ENCODE measurements at places on chromosomes 13 and 19.

DNA sequence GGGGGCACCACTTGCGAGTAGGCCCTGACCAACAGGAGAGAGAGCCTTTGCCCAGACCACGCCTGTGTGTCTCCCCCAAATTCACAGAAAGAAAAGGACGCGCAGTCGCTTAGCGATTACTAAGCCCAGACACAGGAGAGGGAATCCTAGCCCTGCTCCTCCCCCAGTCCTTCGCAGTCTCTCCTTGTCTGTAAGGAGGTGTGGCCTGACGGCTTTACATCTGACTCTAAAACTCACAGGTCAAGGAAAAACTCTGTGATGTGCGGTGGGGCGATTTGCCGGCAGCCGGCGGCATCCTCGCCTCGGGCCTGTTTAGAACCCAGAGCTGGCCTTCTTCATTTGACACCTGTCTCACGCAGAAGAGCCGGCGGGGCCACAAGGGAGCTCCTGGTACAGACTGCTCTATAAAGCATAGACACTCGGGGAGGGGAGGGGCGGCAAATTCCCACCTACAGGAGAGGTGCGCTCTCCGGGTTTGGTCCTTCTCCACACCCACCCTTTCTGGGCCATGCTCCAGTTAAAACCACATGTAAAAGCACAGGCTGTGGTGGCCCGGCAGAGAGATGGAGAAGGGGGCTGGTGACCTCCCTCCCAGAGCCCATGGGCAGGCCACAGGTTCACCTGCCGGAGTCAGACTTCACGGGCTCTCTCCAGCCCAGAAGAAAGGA is 17.8 kb downstream of the GPR12 start:
- no peak overlapping the region for H3K27ac ChIP-seq
- H3K36me3 ChIP-seq: peaks cover 1% of the 10 kb centered on the region
- no peaks in the 10 kb centered on the region for H3K4me1 ChIP-seq
- no peak for DNase-seq
- H3K27me3 ChIP-seq: peaks cover 54% of the 10 kb centered on the region

- H3K4me3 ChIP-seq: no peak overlapping the region
- no peaks in the 10 kb centered on the region for H3K36me3 ChIP-seq
- DNase-seq: no peak
- H3K4me1 ChIP-seq: no peaks in the 10 kb centered on the region
- no peak overlapping the region for H3K27ac ChIP-seq
Measured at GRCh38 chr13:25379011-25379410, 7.2 kb downstream of the ATP8A2 start.

GRCh38 chr13:36787181-36787580 is 31.8 kb upstream of the RFXAP start:
- H3K27me3 ChIP-seq: peaks cover 5% of the 10 kb centered on the region
- H3K4me1 ChIP-seq: no peaks in the 10 kb centered on the region
- no peak overlapping the region for H3K27ac ChIP-seq
- H3K4me3 ChIP-seq: no peak overlapping the region
- H3K36me3 ChIP-seq: no peaks in the 10 kb centered on the region
- DNase-seq: no peak

DNA sequence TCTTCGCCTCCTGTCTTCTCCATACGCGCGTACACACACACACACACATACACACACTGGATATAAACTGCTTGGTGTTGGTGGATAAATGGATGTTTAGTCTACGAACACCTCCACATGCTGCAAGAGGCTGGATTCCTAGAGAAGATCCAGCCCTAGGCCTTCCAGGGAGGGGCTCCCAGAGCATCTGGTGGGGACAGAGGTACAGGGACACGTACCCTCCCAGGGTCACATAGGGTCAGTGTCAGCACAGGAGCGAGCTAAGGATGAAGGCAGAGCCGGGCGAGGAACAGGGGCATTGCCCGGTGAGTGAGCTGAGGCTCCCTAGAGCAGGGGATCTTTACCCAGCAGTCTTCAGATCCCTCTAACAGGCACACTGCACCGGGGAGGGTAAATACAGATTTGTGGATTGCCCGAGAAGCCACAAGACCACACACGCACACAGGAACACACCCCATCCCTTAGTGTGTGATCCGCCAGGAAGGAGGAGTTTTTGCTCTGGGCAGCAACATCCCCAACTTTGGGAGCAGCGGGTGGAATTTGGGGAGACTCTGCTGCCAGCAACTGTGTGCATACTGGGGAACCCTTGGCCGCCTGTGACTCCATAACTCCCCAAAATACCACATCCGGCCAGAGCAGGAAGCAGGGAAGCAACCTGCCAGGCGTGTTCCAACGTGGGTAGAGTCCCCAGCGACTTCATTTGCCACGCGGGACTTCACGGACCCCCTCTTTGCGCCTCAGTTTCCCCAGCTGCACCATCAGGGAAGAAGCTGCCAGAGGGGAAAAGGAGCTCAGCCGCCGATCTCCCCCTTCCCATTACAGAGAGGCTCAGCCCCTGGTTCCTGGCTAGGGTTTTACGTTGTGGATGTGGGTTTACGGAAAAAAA is 5.8 kb upstream of the TLE2 start:
- peaks cover 20% of the 10 kb centered on the region for H3K4me1 ChIP-seq
- peak overlapping the region; percentile 83 for H3K4me3 ChIP-seq
- peak overlapping the region; percentile 93 for H3K27ac ChIP-seq
- H3K36me3 ChIP-seq: peaks cover 2% of the 10 kb centered on the region
- no peak for DNase-seq

DNA sequence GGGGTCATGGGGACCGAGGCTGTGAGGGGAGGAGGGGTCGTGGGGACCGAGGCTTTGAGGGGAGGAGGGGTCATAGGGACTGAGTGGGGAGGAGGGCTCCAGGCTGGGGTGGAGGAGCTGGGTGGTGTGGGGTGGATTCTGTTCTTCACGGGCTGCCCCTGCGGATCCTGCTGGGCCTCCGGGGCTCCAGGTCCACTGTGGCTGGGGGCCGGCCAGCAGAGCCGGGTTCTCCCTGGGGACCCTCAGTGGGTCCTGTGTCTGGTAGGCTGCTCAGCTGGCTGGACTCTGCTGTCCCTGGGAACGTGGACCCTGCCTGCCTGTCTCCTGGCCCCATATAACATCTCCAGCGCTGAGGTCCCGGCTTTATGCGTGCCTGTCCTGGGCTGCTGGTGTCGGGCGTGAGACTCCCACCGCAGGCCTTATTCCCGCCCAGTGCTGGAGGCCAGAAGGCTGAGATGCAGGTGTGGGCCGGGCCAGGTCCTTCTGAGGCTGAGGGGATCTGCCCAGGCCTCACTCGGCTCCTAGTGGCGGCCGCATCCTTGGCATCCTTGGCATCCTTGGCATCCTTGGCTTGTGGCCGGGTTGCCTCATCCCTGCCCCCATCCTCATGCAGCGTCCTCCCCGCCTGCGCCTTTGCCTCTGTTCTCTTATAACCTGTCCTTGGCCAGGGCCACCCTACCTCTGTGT is 19.8 kb upstream of the GNA15 start:
- H3K27ac ChIP-seq: peak overlapping the region; percentile 75
- H3K4me1 ChIP-seq: peaks cover 13% of the 10 kb centered on the region
- peak; percentile 84 for DNase-seq
- no peak overlapping the region for H3K4me3 ChIP-seq

DNA sequence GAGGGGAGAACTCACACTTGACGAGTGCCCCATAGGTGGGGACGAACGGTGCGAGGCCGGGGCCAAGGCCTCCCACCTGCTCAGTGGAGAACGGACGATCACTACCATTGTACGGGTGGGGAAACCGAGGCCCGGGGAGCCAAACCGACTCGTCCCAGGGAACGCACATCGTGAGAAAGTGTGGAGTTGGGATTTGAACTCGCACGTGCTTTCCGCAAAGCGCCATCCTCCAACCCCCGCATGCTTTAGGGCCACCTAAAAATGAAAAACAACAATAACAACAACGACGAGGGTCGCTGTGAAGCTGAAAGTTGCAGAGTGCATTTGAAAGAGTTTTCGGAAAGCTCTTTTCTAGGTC is 458 bp downstream of the ARHGEF1 start:
- H3K36me3 ChIP-seq: peaks cover 3% of the 10 kb centered on the region
- H3K27me3 ChIP-seq: no peaks in the 10 kb centered on the region
- peak overlapping the region; percentile 94 for H3K27ac ChIP-seq
- H3K4me3 ChIP-seq: peak overlapping the region; percentile 95

GRCh38 chr19:39542206-39542605 is 2.2 kb upstream of the EID2 start:
- H3K27me3 ChIP-seq: peaks cover 17% of the 10 kb centered on the region
- no peak overlapping the region for H3K27ac ChIP-seq
- H3K4me1 ChIP-seq: peaks cover 23% of the 10 kb centered on the region

- H3K27me3 ChIP-seq: no peaks in the 10 kb centered on the region
- H3K4me1 ChIP-seq: no peaks in the 10 kb centered on the region
- no peak overlapping the region for H3K4me3 ChIP-seq
Measured at GRCh38 chr13:90783273-90783672, 564.2 kb upstream of the MIR17HG start.

GRCh38 chr19:10112037-10112761 is 706 bp downstream of the P2RY11 start:
- no peak overlapping the region for H3K4me3 ChIP-seq
- peaks cover 14% of the 10 kb centered on the region for H3K36me3 ChIP-seq
- no peaks in the 10 kb centered on the region for H3K27me3 ChIP-seq
- DNase-seq: no peak

GRCh38 chr19:57688011-57688763 is 6.4 kb downstream of the ZNF551 start:
- H3K27me3 ChIP-seq: no peaks in the 10 kb centered on the region
- H3K4me3 ChIP-seq: no peak overlapping the region
- no peak for DNase-seq
- H3K4me1 ChIP-seq: peaks cover 10% of the 10 kb centered on the region

DNA sequence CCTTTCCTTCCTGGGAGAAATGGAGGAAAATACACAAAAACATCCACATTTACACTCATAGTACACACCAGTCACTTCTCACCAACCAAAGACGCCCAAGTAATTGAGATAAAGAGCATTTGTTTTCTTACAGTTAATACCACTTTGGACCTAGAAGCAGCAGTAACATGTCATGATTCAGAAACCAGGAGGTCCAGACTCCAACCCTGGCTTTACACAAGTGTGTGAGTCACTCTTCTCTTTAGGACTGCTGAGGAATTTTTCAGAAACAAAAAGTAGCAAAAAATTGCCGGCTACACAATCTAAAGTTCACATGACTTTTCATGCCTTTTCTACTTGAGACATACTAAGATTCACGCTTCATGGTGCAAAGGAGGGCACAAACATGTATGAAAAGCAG is 42.1 kb downstream of the TUBGCP3 start:
- H3K36me3 ChIP-seq: peaks cover 16% of the 10 kb centered on the region
- H3K27me3 ChIP-seq: no peaks in the 10 kb centered on the region
- no peak for DNase-seq
- peak overlapping the region; percentile 75 for H3K27ac ChIP-seq
- no peak overlapping the region for H3K4me3 ChIP-seq

GRCh38 chr13:39780711-39781110 is 125.2 kb downstream of the COG6 start:
- DNase-seq: no peak
- H3K36me3 ChIP-seq: no peaks in the 10 kb centered on the region
- H3K4me3 ChIP-seq: no peak overlapping the region
- peaks cover 40% of the 10 kb centered on the region for H3K4me1 ChIP-seq

DNA sequence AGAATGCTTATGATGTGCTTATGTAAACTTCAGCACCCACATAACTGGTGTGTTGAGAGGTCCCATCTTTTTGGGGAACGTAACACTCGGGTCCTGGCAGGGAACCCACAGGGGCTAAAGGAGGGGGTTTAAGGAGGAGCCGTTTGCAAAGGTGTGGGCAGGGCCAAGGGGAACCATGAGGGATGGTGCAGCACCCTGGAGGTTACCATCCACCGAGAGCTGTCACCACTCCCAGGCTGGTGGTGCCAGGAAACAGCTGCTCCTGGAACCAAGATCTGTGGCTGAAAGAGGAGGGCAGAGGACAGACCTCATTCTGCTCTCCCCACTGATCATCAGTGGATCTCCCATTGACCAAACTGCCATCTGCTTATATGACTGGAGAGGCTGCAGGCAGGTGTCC is 23.2 kb upstream of the CYP4F8 start:
- no peak overlapping the region for H3K4me3 ChIP-seq
- H3K27ac ChIP-seq: no peak overlapping the region
- DNase-seq: no peak
- no peaks in the 10 kb centered on the region for H3K4me1 ChIP-seq

GRCh38 chr13:21078501-21078900 is 17.1 kb upstream of the LATS2 start:
- H3K36me3 ChIP-seq: no peaks in the 10 kb centered on the region
- H3K4me3 ChIP-seq: no peak overlapping the region
- peaks cover 52% of the 10 kb centered on the region for H3K4me1 ChIP-seq
- DNase-seq: no peak

- H3K36me3 ChIP-seq: no peaks in the 10 kb centered on the region
- H3K4me3 ChIP-seq: no peak overlapping the region
- DNase-seq: no peak
- H3K27me3 ChIP-seq: no peaks in the 10 kb centered on the region
- H3K4me1 ChIP-seq: peaks cover 10% of the 10 kb centered on the region
Measured at GRCh38 chr13:105960326-105960725, 575.1 kb downstream of the EFNB2 start.
